ENCODE measurements at places on chromosomes 6 and 20.

- no peak for DNase-seq
Measured at GRCh38 chr6:4902363-4902762, 101.5 kb downstream of the RPP40 start.

DNA sequence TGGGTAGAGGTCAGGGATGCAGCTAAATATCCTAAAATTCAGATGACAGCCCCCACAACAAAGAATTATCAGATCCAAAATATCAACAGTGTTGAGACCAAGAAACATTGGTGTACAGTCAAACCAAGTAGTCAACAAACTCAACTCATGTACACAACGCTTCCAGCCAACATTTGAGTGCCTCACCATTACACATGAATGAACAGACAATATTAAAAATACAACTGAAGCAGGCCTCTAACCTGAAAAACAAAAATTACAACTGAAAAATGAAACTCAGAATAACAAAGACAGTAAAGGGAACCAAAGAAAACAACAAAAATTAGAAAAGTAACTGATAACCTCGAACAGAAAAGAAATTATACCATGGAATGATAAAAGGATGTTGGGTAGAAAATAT lies 46.2 kb downstream of the HACE1 start:
- no peak for DNase-seq

- DNase-seq = no peak
Measured at GRCh38 chr6:40901322-40902055, 137.5 kb downstream of the UNC5CL start.

DNA sequence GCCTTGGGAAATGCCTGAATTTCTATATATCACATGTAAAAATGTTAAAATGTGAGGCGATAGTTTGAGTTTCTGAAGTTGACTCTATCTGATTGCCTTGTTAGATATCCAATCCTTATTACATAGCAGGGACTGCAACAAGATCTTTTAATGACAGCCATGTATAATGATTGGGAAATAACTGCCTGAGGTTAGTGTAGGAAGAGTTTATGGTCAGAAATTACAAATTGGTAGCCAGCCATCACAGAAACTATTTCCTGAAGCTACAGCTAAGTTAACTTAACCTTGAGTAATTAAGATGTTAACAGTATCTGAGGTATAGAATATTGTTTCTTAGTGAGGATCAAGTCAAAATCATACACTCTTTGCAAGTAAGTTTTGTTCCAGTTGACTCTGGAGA lies 41.0 kb downstream of the AKIRIN2 start:
- DNase-seq = no peak

DNA sequence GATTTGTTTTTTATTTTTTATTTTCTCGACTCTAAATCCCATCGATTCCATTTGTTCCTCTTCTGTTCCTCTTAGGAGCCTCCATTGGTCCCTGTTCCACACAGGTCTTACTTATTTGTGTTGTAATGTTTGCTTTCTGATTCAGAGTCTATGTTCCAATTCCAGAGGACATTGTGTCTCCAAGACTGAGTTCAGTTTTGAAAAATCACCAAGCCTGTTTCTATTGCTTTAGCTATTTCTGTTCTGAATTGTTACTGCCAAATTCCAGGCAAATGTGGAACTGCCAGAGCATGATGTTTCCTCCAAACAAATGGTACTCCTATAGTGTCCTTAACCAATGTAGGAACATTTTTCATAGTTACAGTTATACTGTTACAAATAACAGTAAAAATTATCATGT lies 270.9 kb upstream of the SPTLC3 start:
- DNase-seq = no peak

GRCh38 chr20:49318091-49318429 lies 40.2 kb upstream of the ZNFX1 start:
- DNase-seq = no peak

DNA sequence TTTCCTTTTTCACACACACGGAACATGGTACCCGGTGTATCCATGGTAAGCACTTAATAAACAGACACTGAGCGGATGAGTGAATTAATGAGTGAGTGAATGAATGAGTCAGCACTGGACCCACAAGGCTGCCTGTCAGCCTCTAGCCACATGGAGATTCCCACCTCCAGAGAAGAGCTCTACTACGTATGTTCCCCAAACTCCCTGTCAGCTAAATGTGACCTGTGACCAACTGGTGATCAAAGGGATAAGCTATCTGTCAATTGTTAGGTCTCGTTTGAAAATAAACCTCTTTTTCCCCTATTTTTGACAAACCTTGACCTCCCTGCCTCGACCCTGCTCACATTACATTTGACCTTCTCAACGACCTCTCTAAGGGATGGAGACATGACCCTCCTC lies 24.5 kb upstream of the TAF8 start:
- no peak for DNase-seq

DNA sequence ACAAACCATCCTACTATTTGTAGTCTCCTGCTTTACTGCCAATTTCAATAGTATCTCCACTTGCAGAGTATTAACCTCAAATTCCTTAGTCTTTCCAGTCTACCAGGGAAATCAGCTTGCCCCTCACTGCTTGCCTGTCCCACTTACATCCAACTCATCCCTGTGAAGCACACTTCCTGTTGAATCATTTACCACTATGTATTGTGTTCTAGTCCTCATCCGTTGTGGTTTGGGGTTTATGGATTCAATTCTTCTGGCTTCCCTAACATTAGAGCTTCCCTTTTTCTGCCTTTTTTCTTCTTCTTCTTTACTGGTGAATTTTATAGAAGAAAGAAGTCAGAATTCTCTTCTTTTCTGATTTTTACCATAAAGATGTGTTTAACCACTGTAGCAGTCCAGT lies 5.1 kb upstream of the TXLNB start:
- DNase-seq = no peak

All from NCI-H748 treated with DMSO at 0.1 percent for 48 hours (cell line).